Progenitor cell of endocrine pancreas (in vitro differentiated cells): ENCODE measurements at places on chromosomes 13 and 19. TPM values are rescaled to one million over a fixed set of nuclear protein-coding genes. Genes with fewer than 3 reads are reported as not detected.

CFD gene
- 1.1 and 1.3 TPM in 2 replicates for total RNA-seq

CYP2A7 gene
- total RNA-seq, result not detected in 2 replicates

FCAR gene
- not detected in 2 replicates for total RNA-seq

ZNF235 gene
- 15.0 and 16.6 TPM in 2 replicates for total RNA-seq

GRCh38 chr13:24216176-24216575 is 55.7 kb downstream of the SPATA13 start:
- no peak for DNase-seq
- H3K27me3 ChIP-seq, result no peaks in the 10 kb centered on the region
- H3K36me3 ChIP-seq, result no peaks in the 10 kb centered on the region
- no peak overlapping the region for H3K27ac ChIP-seq
- peaks cover 34% of the 10 kb centered on the region for H3K4me1 ChIP-seq

DNA sequence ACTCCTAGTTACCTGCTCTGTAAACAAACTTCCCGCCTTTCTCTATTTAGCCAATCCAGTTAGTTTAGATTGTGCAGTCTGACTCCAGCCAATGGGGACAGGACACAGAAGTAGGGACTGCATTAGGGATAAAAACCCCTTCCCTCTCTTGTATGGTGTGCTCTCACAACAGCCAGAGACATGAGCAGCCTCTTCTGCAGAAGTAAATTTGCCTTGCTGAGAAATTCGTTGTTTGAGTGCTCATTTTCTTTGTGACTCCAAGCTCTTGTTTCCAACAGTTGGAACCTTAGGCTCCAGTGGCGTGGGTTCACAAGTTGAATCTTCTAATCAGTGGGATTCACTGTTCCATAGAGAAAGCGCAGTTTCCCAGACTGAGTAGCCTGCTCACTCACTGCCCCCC is 66.1 kb downstream of the ZNF93 start:
- H3K36me3 ChIP-seq, result no peaks in the 10 kb centered on the region
- H3K27ac ChIP-seq, result no peak overlapping the region

DNA sequence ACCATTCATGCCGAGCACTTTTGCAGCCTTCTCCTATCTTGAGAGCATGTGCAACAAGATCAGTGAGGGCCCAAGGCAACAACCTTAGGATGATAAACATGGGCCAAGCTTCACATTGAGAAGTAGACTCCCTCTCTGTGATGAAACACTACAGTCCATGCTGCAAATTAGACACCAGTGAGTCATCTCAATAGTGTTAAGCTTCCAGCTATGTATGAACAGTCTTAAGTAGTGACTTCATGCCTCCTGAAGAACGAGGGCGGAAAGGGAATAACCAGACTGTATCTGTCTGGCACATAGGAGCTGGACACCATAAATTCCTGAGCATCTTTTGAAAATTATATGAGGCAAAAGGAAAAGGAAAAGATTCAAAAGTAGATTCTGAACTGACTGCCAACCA is 309.9 kb upstream of the SLITRK1 start:
- H3K4me3 ChIP-seq, result no peak overlapping the region
- no peaks in the 10 kb centered on the region for H3K27me3 ChIP-seq
- DNase-seq, result no peak
- H3K4me1 ChIP-seq, result no peaks in the 10 kb centered on the region
- H3K36me3 ChIP-seq, result no peaks in the 10 kb centered on the region
- no peak overlapping the region for H3K27ac ChIP-seq
